ENCODE measurements at places on chromosomes 3 and 15.

- DNase-seq: peak; percentile 77
Observed at GRCh38 chr3:196639483-196640296, at the start of gene NRROS. Gene NRROS (plus strand): TSS chr3:196639694. CDS start chr3:196654540, 14,846 bp downstream.

DNA sequence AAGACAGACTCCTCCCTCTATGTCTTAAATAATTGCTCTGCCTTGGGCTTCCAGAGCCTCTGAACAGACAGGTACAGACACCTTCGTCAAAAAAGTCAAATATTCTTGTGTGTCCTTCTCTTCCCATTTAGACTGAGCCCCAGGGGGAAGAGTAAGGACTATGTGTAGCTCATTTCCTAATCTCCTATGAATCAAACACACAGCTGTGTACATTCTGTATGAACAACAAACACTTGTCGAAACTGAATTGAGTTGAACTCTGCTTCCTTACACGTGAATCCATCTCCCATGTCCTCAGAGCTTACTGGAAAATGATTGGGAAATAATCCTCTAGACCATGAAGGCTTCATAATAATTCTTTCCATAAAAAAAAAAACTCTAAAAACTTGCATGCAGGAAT lies 80.8 kb downstream of the MOBP start:
- no peak for DNase-seq

GRCh38 chr3:2029559-2029958 lies 69.1 kb upstream of the CNTN4 start:
- DNase-seq: no peak

GRCh38 chr3:190306513-190307163 lies 15.6 kb downstream of the CLDN1 start:
- DNase-seq: no peak

- no peak for DNase-seq
Observed at GRCh38 chr15:101181349-101181748, 70.5 kb downstream of the CHSY1 start.

DNA sequence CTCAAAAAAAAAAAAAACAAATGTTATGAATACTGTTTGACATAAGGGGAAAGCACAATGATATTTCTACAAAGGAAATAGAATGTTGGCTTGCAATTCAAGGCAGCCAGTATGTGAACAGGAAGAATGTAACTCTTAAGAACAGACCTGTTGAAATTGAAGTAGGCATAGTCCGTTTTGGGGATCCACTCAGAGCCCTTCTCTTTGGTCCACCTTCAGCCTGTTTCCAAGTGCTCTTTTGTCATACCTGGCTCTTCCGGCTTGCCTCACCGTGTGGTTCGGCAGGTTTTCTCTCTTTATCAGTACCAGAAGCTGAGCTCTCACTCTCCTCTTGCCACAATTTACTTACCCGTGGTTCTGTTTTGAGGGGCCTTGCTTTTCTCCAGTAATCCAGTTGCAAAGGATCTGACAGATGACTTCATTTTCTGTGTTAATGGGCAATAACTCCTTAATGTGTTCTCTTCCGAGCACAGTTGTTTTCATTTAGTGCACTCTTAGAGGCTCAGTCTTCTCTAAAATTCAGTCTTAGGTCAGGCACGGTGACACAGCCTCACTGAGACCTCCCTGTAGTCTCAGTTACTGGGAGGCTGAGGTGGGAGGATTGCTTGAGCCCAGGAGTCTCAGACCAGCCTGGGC lies 6.7 kb downstream of the ABHD17C start:
- no peak for DNase-seq

GRCh38 chr3:122969585-122970469 lies 57.7 kb downstream of the SEMA5B start:
- no peak for DNase-seq

GRCh38 chr15:89317186-89317720 lies 17.4 kb downstream of the POLG start:
- no peak for DNase-seq

DNA sequence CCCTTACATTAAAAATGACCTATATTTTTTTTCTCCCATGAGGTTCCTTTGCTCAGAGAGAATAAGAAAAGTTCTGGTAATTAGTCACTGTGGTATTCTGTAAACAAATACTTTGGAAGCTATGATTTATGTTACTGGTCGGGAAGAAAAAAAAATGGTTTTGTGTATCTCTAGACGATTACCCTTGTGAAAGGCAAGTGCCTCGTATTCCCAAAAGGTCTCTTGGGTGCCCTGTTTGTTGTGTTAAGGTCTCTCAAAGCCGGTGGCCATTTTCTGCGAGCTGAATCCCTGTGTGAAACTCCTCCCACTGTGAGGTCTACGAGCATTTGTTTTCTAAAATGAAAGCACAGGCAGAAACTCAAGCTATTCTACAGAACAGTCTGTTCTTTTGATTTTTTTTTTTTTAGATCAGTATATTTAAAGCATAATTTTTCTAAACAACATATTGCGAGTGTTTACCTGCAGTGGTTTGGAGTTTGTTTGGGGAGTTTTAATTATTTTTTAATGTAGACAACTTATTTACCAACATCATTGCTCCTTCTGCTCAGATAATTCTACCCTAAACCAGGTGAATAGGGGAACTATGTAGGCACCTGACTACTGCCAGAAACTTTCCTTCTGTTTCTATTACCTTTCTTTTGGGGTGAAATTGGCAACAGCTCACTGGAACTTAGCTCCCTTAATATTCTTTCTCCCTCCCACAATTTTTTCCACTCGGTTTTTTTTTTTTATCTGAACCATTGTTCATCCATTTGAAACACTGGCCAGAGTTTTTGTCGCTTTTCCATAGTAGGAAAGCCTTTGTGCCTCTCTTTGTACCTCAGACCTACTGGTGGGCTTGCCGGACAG lies 44.0 kb downstream of the ZBTB38 start:
- peak; percentile 54 for DNase-seq

GRCh38 chr3:5344707-5345106 lies 157.2 kb downstream of the EDEM1 start:
- no peak for DNase-seq

- no peak for DNase-seq
Observed at GRCh38 chr3:137714551-137714950, 49.6 kb upstream of the SOX14 start.

- no peak for DNase-seq
Observed at GRCh38 chr3:70832834-70833205, 520.4 kb upstream of the MDFIC2 start.

GRCh38 chr3:99823723-99824711 lies 6.4 kb downstream of the CMSS1 start:
- no peak for DNase-seq

GRCh38 chr3:53219895-53220483 lies 35.8 kb downstream of the TKT start:
- DNase-seq: peak; percentile 88

DNA sequence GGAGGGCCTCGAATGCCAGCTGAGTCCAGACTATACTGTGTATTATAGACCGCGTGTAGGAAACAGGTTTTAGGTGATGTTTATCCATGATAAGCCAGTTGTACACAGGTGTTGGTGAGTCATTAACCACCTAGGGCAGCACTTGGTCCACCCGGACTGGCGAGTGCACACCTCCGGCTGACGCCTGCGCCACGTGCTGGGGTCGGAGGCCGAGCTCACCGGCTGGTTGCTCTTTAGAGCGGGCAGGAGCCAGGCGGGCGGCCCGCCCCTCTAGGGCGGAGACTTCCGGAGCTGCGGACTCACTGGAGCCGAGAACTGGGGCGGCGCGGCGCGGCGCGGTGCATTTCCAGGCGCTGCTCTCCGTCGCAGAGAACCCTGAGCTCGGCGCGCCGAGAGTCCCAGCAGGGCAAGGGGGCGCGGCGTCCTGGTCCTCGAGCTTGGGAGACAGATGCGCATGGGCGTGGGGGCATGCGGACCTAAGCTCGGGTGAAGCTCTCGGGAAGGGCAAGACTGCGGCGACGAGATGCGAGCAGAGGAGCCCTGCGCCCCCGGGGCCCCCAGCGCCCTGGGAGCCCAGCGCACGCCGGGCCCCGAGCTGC lies at the start of gene ESYT3:
Gene ESYT3, plus strand, starts transcription at position 341 of the 599 bp plus-strand sequence. Its CDS starts 183 bp downstream, at position 524.
- peak; percentile 71 for DNase-seq

- no peak for DNase-seq
Observed at GRCh38 chr15:73688455-73688854, 4.3 kb downstream of the CD276 start.

- DNase-seq: no peak
Observed at GRCh38 chr3:107660306-107660976, 137.7 kb downstream of the BBX start.

GRCh38 chr3:143613226-143613625 lies 235.0 kb downstream of the SLC9A9 start:
- DNase-seq: no peak

DNA sequence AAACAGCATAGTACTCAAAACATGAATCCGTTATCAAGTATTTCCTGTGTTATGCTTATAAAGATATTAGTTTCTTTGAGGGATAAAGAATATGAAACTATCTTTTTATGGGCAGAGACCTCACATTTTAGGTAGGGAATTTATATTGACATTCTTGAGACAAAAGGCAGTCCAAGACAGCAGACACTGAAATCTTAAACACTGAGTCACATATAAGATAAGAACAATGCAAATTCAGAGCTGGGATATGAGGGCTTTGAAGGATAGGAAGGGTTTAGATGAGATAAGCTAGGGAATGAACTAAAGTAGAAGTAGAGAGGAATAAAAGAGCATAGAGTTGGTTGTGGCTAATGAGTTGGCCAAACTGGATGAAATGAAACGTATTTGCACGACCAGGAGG lies 58.4 kb downstream of the ASTE1 start:
- no peak for DNase-seq

GRCh38 chr3:186946756-186947375 lies 16.5 kb downstream of the ST6GAL1 start:
- DNase-seq: no peak

DNA sequence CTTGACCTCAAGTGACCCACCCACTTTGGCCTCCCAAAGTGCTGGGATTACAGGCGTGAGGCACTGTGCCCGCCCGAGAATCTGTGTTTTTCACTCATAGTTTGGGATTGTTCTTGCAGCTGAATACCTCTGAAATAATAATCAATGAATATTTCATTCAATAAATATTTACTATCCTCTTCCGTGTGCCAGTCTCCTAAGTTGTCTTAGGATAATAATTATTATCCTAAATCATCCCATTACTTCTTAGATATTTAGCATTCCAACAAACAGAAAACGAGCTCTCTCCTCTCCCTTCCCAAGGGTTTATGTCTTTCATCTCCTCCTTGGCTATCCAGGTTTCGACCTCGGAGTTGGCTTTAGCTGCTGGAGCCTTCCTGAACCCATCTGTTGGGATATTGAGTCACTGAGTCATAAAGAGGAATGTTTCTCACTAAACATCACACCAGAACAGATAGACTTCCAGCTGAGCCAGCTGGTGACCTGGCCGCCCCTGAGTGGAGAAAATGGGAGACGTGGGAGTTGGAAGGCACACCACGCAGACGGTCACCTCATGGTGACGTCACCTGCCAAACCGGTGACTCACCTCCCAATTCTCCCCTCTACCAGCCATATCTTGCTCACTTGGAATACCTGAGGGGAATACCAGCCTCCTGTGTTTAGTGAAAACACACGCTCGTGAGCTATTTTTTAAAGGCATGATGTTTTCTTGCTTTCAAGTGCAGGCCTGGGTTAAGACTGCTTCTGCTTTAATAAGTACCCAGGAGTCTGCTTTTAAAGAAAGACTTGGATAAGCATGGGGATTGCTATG lies 43.9 kb downstream of the BHLHE40 start:
- DNase-seq: peak; percentile 55

- DNase-seq: no peak
Observed at GRCh38 chr3:108051005-108051404, 39.8 kb downstream of the CD47 start.

DNA sequence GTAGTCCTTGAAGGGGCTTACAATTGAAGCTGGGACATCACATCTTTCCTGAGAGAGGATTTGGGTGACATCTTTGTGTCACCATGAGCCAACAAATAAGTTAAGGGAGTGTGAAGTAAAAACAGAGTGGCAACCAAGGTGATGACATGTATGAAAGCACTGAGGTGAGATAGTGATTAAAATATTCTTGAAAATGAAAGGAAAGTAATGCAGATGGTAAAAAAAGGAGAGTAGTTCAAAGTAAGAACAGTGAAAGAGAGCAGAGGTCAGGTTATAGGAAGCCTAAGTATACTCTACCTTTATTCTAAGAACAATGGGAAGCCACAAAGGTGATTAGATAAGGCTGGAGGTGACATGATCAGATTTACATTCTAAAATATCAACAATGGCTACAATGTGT lies 486.1 kb downstream of the DIPK2A start:
- no peak for DNase-seq

- DNase-seq: no peak
Observed at GRCh38 chr3:193665370-193665989, 72.5 kb downstream of the OPA1 start.

GRCh38 chr3:61724801-61725200 lies 163.4 kb downstream of the PTPRG start:
- no peak for DNase-seq

DNA sequence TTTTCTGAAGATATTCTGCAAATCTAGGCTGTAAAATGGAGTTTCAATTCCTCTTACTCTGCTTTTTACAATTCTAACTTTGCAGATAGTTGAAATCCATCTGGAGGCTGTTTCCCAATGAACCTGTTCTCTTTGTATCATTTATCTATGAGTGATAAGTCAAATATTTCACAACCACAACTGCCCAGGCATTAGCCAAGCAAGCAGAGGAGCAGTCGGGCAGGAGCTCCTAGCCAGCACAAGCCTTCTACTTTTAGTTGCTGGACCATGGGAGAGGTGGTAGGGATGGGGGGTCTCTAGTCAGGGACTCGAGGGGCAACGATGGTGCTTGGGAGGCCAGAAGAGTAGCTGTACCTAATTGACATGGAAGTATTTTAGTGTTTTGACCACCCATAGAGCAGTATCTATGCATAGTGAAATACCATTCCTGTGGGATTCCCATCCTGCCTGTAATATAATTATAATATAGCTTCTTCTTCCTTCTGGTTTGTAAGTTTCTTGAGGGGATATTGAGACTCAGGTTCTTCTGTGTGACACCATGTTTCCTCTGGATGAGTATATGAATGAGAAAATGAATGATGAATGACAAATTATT lies 353.5 kb upstream of the IL12A start:
- no peak for DNase-seq

- DNase-seq: no peak
Observed at GRCh38 chr3:35638980-35639253, 408 bp upstream of the ARPP21 start.

DNA sequence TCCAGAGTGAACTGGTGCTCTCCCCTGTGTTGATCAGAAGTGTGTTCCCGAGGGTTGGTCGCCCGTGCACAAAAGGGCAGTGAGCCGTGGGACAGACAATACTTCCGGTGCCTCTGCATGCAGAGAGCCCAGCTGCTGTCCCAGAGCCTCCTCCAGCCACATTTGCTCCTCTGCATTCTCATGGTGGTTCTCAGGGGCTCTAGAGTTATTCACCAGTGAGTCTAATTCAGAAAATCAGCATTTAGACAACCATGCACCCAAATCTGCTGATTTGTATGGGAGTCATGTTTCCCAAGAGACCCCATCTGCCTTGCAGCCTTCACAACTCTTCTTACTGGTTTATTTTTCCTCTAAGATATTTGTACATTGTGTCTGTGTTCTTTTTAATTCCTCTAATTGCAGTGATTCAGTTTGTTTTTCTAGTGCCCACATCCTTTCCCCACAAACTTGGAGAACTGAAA lies 107.0 kb upstream of the SPRED1 start:
- DNase-seq: no peak
